ENCODE measurements at places on chromosomes 6 and 20.

DNA sequence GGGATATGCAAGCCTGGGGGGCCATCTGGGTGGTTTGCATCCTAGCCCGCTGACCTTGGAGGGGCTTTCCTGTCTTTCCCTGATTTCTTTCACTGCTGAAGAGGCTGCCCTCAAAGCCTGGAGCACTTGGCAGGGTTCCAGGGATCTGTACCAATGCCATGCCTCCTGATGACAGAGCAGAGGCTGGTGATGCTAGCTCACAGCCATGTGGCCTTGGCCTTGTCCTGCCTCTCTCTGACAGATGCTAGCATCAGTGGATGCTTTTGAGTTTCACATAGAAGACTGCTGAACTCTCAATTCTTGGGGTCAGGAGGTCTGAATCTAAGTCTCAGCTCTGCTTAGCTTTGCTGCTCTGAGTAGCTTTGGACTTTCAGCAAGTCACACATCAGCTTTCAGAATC lies 21.9 kb upstream of the RREB1 start:
- DNase-seq, result no peak

GRCh38 chr20:22562620-22563019 lies 21.8 kb downstream of the FOXA2 start:
- DNase-seq, result no peak

DNA sequence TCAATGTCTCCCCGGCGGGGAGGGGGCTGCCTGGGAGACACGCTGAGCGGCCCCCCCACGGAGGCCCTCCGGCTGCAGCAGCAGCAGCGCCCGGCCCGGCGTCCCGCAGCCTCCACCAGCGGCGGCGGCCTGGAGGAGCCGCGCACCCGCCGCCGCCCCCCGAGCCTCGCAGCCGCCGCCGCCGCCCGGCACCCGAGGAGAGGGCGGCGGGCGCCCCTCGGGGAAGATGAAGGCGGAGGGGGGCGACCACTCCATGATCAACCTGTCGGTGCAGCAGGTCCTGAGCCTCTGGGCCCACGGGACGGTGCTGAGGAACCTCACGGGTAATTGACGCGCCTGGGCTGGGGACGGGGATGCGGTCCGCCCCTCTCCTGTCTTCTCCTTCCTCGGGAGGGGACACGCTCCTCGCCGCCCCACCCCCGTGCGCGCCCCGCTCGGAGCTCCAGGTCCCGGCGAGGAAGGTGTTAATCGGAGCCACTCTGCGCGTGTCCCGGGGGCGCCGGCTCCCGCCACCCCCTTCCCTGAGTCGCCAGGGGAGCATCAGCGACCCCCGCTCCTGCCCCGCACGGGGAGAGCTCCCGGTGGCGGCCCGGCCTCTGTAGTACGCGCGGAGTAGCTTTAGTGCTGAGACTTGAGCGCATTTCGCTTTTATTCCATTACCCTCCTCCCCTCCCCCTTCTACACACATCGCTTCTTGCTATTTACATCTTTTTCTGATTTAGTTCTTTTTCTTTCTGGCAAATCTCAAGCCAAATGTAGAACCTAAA lies 686 bp downstream of the TMEM170B start:
- DNase-seq, result no peak

GRCh38 chr6:168584249-168584648 lies 143.3 kb downstream of the SMOC2 start:
- no peak for DNase-seq

GRCh38 chr6:80366714-80367113 lies 260.2 kb downstream of the BCKDHB start:
- peak; percentile 27 for DNase-seq

DNA sequence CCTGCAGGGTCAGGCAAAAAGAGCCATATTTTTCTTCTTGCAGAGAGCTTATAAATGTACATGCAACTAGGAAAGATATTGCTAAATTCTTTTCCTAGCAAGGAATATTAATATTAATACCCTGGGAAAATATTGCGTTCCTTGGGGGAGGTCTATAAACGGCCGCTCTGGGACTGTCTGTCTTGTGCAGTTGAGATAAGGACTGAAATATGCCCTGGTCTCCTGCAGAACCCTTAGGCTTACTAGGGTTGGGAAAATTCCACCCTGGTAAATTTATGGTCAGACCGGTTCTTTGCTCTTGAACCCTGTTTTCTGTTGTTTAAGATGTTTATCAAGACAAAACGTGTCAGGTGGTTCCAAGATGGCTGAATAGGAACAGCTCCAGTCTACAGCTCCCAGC lies 121.3 kb upstream of the CARMIL1 start:
- no peak for DNase-seq

DNA sequence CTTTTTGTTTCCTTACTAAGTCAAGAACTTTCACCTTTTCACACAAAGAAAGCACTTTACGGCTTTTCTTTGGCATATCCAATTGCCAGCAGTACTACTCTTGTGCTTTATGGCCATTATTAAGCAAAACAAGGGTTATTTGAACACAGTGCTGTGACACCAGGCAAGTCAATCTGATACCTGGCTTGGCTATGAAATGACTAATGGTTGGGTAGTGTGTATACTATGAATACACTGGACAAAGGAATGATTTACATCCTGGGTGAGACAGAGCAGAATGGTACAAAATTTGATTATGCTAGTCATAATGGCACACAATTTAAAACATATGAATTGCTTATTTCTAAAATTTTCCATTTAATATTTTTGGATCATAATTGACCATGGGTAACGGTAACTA lies 22.1 kb upstream of the ADGRF1 start:
- DNase-seq, result no peak

DNA sequence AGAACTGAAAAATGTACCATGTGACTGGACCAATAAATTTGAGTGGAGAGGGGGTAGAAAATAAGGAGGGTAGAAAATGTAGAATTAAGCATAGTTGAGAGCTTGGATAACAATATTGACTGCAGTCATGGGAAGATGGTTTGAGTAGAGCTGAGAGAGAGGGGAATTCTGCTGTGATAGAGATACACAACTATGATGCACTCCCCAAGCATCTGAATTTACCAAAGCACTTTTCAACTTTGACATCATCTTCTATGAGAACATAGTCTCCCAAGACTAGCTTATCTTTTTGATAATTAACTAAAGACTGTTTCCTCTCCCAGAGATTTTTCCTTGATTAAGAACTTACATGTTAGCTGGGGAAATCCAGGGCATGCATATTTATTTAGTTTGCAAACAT lies 103.1 kb downstream of the TNFRSF21 start:
- no peak for DNase-seq

DNA sequence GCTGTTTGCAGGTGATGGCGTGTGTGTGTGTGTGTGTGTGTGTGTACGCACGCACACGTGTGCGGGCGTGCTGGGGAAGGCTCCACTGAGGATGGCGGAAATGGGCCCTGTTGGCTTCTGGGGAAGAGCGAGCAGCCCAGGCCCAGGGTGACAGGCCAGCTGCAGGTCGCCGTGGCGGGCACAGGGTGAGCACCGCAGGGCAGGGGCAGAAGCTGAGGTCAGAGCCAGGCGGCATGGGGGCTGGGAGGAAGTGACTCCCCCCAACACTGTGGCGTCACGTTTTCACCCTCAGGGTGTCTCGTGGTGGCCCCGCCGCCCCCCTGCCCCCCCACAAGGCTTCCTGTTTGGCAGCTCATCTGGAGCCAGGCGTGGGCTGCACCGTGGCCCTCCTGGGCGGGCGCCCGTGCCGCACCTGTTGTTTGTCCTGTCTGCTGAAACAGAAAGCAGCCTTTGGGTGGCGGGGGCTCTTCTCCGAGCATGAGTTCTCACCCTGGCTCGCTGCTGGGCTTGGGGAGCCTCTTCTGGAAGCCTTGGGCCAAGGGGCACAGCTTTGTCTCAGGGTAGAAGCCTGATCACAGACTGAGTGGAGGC lies 7.1 kb downstream of the RBM38 start:
- DNase-seq, result no peak

DNA sequence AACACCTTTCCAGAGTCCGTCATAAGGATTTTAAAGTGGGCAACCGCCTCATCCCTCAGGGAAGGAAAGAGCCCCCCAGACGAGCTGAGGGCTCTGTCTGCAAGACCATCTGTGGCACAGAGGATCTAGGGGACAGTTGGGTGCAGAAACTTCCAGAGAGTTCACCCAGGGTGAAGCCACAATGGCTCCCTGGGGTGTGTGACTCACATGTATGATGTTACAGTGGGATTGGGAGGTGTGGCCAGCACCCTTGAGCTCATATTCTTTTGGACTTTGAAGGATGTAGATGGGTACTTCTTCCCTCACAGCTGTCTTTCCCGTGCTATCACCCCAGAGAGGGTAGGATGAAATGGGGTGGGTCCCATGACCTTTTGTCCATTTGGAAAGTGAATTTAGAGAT lies 95.5 kb downstream of the NCR2 start:
- DNase-seq, result peak; percentile 26

DNA sequence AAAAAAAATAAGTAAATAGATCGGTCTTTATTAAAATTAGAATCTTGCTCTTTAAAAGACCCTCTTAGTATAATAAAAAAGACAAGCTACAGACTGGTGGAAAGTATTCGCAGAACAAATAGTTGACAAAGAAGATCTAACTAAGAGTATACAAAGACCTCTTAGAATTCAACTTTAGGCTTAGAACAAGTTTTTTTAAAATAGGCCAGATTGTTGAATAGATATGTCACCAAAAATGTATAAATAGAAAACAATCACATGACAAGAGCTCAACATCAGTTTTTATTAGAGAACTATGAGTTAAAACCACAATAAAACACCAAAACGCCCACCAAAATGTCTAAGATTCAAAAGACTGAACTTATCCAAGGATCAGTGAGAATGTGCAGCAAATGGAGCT lies 632.7 kb upstream of the PTCHD4 start:
- DNase-seq, result no peak

- DNase-seq, result no peak
Observed at GRCh38 chr20:63978319-63979228, 868 bp downstream of the SAMD10 start.

DNA sequence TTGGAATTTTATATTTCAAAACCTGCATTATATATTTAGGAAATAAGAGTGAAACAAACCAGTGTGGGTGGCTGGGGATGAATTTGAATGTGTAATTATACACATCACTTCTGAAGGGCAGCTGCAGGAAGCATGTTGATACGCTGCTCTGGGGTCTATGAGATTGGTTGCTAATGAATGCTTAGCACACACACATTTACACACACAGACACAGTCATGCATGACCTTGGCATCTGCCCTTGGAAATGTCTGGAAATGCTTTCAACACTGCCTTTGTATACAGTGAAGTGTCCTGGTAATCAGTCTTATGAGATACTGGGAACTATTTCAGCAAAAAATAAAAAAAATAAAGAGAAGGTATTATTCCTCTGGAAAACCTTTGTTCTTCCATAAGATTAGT lies 83.4 kb downstream of the ELOVL4 start:
- no peak for DNase-seq

DNA sequence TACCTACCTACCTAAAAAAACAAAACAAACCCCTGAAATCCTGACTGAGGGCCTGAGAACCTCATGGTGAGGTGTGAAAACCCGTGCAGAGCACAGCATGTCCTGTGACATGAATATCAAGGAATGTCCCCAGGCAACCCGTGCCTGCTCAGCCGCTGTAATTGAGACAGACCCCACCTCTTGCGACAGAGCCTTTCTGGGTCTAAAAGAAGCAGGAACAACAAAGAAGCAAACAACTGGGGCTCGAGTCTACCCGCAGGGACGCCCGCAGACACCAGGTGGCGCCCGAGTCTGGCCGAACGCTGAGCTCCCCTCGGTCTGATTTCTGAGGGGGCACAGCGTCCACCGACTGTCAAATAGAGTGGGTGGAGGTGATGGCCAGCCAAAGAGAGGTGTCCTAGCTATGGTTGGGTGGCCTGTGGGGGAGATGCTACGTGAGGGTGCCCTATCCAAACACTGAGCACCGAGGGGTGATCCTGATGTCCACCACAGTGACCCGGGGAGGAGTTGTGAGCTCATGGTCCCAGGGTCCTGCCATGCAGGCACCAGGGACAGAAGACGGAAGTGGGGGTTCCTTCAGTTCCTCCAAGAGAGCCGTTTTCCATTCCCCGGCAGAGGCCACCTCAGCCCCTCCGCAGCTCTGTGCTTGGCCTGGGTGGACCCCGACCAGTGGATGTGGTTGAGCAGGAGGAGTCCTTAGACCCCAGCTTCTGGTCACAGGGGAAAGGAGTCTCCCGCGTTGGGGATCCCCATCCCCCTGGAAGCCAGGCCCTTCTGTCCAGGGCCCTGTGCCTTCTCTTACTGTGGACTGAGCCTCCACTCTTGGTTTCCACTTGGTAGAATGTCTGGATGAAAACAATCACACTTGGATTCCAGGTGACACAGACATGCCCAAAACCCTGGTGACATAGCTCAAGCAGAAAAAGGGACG lies 268.2 kb downstream of the CDC5L start:
- DNase-seq, result no peak

DNA sequence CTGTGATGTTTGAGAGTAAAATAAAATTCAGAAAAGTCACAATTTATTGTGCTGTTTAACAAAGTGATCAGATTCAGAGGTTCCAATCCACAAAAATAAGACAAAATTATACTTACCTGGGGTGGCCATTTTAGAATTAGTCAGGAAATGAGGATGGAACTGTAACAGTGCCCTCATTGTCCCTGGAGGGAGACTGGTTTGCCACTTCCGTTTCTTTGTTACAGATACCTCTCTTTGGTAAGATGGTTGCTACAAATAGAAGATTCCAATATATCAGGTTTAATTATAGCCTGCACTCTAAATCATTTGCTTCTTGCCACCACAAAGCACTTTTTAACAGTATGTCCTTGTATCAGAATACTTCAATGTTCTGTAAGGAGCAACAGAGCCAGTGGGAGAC lies 95.6 kb downstream of the CTNNBL1 start:
- DNase-seq, result no peak

- DNase-seq, result no peak
Observed at GRCh38 chr6:35962779-35963560, 42.1 kb upstream of the SRPK1 start.

DNA sequence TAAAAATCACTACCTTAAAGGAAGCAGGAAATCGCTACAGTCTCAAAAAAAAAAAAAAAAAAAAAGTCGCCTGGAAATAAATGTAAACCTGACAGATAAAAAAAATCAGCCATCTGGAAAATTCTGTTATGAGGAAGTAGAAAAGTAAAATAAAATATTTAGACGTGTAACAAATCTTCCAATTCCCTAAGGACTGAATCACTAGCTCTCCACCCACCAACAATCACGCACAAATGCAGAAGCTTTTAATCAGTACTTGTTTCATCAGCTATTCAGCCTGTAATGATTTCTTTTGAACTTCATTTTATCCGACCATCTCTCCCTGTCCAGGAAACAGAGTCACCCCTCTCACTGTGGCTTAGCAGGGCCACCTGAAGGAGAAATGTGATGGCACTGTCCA lies 59.0 kb downstream of the SLC23A2 start:
- DNase-seq, result no peak

Measured in HS-27A (cell line).